ENCODE measurements at places on chromosomes 2 and 18. TPM values are rescaled to one million over a fixed set of nuclear protein-coding genes. Genes with fewer than 3 reads are reported as not detected.

DNA sequence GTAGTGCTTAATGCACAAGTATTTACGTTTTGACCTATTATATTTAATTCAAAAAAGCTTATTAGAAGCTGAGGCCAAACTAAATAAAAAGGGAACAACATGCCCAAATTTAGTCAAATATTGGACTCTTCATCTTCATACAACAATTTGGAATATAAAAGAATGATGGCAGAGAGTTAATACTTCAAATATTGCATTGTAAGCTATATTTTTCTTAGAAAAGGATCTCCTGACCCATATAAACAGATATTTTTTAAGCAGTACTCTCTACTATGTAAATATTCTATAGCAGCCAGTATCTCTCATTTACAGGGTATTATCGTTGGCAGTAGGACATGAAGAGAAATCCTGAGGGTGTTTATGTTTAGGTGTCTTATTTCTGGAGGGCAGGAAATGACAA is 531.2 kb downstream of the NYAP2 start:
- H3K4me1 ChIP-seq = no peaks in the 10 kb centered on the region
- no peaks in the 10 kb centered on the region for H3K27me3 ChIP-seq
- peak; percentile 37 for DNase-seq

DNA sequence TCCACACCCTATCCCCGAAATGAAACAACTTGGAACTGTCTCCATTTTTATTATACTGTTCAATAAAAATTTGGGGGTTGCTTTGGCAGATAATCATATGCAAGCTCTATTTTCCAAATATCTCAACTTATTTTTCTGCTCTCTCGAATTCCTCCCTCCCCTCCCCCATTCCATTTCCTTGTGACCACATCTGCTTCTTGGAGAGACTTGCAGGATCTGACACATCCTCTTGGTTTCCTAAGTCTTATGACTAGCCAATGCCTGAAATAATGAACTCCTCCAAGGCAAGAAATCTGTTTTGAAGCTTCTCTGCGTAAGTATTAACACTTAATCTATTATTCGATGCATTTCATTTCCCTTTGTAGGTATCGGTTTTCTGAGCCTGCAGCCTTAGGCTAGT is 16.1 kb downstream of the TGIF1 start:
- no peak overlapping the region for H3K27ac ChIP-seq
- H3K4me1 ChIP-seq = no peaks in the 10 kb centered on the region
- DNase-seq = peak; percentile 91
- no peaks in the 10 kb centered on the region for H3K27me3 ChIP-seq

- no peak overlapping the region for H3K27ac ChIP-seq
- no peaks in the 10 kb centered on the region for H3K27me3 ChIP-seq
- no peaks in the 10 kb centered on the region for H3K4me1 ChIP-seq
- H3K36me3 ChIP-seq = no peaks in the 10 kb centered on the region
- no peak overlapping the region for H3K4me3 ChIP-seq
- DNase-seq = no peak
These were observed 349.8 kb downstream of the CDH19 start for GRCh38 chr18:66254121-66254520.

- H3K4me3 ChIP-seq = no peak overlapping the region
- no peak overlapping the region for H3K27ac ChIP-seq
- no peaks in the 10 kb centered on the region for H3K27me3 ChIP-seq
- peak; percentile 22 for DNase-seq
These were observed 143.4 kb upstream of the SMAD7 start for GRCh38 chr18:49094136-49094535.

DNA sequence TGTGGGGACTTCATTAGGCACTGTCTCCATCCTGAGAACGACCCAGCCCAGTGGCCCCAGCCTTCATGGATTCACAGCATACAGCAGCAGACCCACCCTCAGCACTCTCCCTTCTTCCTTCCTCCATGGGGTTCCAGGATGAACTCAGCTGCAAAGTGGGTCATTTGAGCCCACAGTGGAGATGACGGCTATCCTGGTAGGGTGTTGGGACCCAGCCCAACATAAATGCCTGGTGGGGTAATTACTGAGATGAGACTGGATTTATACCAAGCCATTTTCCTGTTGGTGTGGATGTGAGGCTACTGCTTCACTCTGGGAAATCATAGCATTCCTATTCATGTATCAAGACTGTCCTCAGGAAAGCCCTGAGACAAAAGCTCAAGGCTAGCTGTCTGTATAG is 536.7 kb upstream of the TNP1 start:
- DNase-seq = no peak
- no peak overlapping the region for H3K27ac ChIP-seq
- no peaks in the 10 kb centered on the region for H3K27me3 ChIP-seq
- no peak overlapping the region for H3K4me3 ChIP-seq
- peaks cover 7% of the 10 kb centered on the region for H3K4me1 ChIP-seq

- peak overlapping the region; percentile 11 for H3K27ac ChIP-seq
- peak; percentile 48 for DNase-seq
- H3K27me3 ChIP-seq = no peaks in the 10 kb centered on the region
- peaks cover 35% of the 10 kb centered on the region for H3K36me3 ChIP-seq
These were observed 58.3 kb downstream of the FEZ2 start for GRCh38 chr2:36539631-36540030.

- DNase-seq = peak; percentile 18
- H3K4me3 ChIP-seq = no peak overlapping the region
- H3K36me3 ChIP-seq = no peaks in the 10 kb centered on the region
- no peaks in the 10 kb centered on the region for H3K4me1 ChIP-seq
These were observed 32.1 kb upstream of the KCNG2 start for GRCh38 chr18:79765491-79766245.

GRCh38 chr18:62187543-62188510 is 772 bp downstream of the RELCH start:
- peak; percentile 20 for DNase-seq
- peak overlapping the region; percentile 98 for H3K4me3 ChIP-seq
- H3K36me3 ChIP-seq = no peaks in the 10 kb centered on the region
- H3K27ac ChIP-seq = peak overlapping the region; percentile 85
- H3K27me3 ChIP-seq = no peaks in the 10 kb centered on the region
- no peaks in the 10 kb centered on the region for H3K4me1 ChIP-seq

- DNase-seq = peak; percentile 91
- H3K4me1 ChIP-seq = no peaks in the 10 kb centered on the region
- H3K27me3 ChIP-seq = no peaks in the 10 kb centered on the region
- no peak overlapping the region for H3K27ac ChIP-seq
- H3K4me3 ChIP-seq = no peak overlapping the region
These were observed 57.4 kb upstream of the EPHA4 start for GRCh38 chr2:221629468-221629867.

- peak; percentile 70 for DNase-seq
- H3K36me3 ChIP-seq = no peaks in the 10 kb centered on the region
These were observed 186.3 kb downstream of the TCF4 start for GRCh38 chr18:55401638-55402191.

- no peak overlapping the region for H3K4me3 ChIP-seq
- no peaks in the 10 kb centered on the region for H3K4me1 ChIP-seq
- no peak overlapping the region for H3K27ac ChIP-seq
- no peaks in the 10 kb centered on the region for H3K36me3 ChIP-seq
- no peaks in the 10 kb centered on the region for H3K27me3 ChIP-seq
- peak; percentile 41 for DNase-seq
These were observed 761.6 kb downstream of the DSC3 start for GRCh38 chr18:30280861-30281470.

- no peak overlapping the region for H3K4me3 ChIP-seq
- no peak overlapping the region for H3K27ac ChIP-seq
- no peaks in the 10 kb centered on the region for H3K4me1 ChIP-seq
These were observed 211.9 kb upstream of the SMAD2 start for GRCh38 chr18:48142353-48142752.

- no peaks in the 10 kb centered on the region for H3K36me3 ChIP-seq
- no peaks in the 10 kb centered on the region for H3K4me1 ChIP-seq
- H3K27ac ChIP-seq = no peak overlapping the region
- no peak for DNase-seq
These were observed 361.6 kb upstream of the TFPI start for GRCh38 chr2:187915810-187916209.

GRCh38 chr18:37956902-37957301 is 391.3 kb upstream of the CELF4 start:
- H3K27me3 ChIP-seq = no peaks in the 10 kb centered on the region
- H3K4me3 ChIP-seq = no peak overlapping the region
- H3K27ac ChIP-seq = no peak overlapping the region

The EGR4 gene
- under 0.01 TPM for total RNA-seq

The GDF7 gene
- total RNA-seq = 0.33 TPM

The SERPINE2 gene
- total RNA-seq = 77.9 TPM

The TBR1 gene
- total RNA-seq = not detected

The LYPD6 gene
- under 0.01 TPM for total RNA-seq

The ASB18 gene
- total RNA-seq = not detected

The CNGA3 gene
- total RNA-seq = under 0.01 TPM

The CD302 gene
- 9.4 TPM for total RNA-seq

The CRYGD gene
- not detected for total RNA-seq

The CD8A gene
- total RNA-seq = not detected

The DARS1 gene
- 96.8 TPM for total RNA-seq

The MAPK4 gene
- under 0.01 TPM for total RNA-seq

Measured in fibroblast of lung (primary cell).